ENCODE measurements at places on chromosomes 2 and 18.

DNA sequence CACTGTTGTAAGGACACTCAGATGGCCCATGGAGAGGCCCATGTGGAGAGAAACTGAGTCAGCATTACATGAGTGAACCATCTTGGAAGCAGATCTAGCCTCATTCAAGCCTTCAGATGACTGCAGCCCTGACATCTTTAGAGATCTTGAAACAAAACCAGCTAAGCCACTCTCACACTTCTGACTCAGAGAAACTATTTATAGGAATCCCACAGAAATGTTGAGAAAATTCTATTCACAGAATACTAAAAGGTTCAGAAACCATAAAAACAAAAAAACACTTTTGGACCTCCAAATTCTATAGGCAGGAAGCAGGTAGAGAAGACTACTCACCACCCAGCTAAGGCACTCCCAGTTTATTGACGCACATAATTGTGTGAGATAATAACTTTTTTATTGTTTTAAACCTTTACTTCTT, 8.7 kb downstream of the TMEM169 start:
- DNase-seq, result no peak

- no peak for DNase-seq
Measured at GRCh38 chr2:237201461-237202287, 116.0 kb downstream of the COPS8 start.

DNA sequence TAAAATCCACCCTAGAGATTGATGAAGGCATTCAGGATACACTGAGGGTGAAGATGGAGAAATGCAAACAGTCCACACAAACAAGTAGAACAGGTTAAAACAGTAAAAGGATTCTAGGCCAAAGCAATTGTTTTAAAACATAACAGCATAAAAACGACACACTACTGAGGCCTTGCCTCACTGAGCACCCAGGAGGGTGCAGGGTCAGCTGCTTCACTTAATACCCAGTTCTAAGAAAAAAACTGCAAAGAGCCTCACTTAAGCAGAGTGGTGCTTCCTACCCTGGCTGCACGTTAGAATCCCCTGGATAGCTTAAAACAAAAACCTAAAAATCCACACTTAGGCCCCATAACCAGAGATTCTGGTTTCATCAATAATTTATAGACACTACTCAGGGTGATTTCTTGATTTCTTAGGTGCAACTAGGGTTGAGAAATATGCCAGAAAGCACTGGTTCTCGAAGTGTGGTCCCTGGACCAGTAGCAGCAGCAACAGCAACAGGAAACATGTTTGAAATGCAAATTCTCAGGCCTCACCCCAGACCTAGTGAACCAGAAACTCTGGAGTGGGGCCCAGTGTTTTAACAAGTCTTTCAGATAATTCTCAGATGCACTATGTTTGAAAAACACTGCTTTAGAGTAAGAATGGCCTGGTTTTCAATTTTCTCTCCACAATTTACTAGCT, 279.1 kb downstream of the ZEB2 start:
- DNase-seq, result no peak

GRCh38 chr2:203559641-203560040, 24.5 kb upstream of the RAPH1 start:
- no peak for DNase-seq

- DNase-seq, result no peak
Measured at GRCh38 chr2:42900289-42900891, 108.0 kb upstream of the HAAO start.

- no peak for DNase-seq
Measured at GRCh38 chr2:219369447-219369861, 18.3 kb downstream of the DNPEP start.

- DNase-seq, result no peak
Measured at GRCh38 chr2:5685225-5685624, 7.0 kb upstream of the SOX11 start.

DNA sequence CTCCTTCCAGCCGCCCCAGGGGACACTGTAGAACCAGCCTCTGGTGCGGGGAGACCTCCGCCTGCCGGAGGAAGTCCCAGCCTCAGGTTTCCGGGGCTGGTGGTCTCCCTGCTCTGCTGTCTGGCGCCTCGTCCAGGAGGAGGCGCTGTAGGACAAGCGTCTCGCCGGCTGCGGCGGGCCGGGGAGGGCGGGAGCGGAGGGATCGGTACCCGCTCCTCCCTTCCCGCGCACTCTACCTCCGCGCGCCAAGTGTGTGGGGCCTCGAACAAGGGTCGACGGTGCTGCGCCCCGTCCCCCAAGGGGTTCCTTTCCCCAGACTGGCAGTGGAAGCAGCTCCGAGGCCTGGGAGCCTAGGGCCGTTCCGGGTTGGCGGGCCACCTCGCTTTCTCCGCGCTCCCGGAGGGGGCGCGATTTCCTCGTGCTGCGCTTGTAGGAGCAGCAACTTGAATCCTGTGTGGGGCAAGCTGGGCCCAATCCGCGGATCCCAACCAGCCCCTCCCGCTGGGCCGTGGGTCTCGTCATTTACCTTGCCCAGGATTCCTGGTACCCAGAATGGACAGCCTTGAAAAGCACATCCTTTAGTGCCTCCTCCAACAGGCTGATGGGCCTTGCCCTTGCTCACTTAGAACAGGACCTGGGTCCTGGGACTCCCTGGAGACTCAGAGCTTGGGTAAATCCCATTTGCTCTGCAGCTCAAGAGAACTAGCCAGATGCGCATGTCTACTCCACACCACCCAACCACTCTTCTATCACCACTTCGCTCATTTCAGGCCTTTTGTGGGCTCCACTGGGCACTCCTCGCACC, 10.6 kb upstream of the HOXD4 start:
- no peak for DNase-seq

DNA sequence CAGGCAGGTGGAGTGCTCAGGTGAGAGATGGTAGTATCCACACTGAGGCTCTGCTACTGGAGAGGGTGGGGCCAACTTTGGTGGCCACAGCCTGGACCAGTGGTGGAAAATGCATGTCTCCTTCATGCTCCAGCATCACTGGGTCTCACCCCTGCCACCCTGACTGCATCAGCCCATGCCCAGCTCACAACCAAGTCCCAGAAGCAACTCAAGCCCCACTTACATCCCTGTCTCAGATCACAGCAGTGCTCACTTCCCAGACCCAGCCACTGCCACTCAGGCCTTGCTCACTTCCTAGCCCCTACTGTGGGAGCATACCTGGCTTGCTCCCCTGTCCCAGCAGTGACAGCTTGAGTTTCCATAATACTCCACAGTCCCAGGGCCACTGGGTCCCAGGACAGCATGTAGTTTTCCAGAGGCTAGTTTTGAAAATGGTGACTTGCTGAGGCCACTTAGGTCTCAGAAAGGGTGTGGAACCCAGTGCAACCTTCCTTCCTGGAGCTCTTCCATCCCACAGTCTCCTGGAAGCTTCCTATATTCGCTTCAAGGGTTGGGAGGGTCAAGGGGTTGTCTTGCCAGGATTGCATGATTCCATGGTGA, 58.8 kb downstream of the GPC1 start:
- no peak for DNase-seq

DNA sequence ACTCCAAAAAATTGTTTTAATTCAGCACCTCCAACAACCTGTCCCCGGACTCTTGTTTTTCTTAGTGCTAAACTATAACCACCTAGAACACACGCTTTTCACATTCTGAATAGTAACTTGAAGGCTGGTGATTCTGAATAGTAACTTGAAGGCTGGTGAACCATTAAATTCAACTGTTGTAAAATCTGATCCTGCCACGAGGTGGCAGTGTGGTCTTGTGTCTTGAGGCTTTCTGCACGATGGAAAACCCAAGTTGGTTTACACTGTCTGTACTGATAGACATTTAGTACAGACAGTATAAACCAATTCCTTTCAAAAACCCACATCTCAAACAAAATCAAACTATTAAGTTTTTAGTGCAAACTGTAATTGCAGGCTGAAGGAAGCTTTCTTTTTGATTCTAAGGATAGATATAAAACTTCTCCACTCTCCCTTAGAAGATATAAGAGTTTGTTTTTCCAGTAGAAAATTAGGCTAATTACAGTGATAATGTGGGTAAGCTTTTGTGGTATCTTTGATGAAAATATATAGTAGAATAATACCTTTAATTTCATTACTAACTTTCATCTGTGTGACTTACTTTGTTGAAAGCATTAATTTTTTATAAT, 57.6 kb downstream of the VAPA start:
- DNase-seq, result peak; percentile 65
